ENCODE measurements at places on chromosomes 16 and 17. TPM values are rescaled to one million over a fixed set of nuclear protein-coding genes. Genes with fewer than 3 reads are reported as not detected.

DNA sequence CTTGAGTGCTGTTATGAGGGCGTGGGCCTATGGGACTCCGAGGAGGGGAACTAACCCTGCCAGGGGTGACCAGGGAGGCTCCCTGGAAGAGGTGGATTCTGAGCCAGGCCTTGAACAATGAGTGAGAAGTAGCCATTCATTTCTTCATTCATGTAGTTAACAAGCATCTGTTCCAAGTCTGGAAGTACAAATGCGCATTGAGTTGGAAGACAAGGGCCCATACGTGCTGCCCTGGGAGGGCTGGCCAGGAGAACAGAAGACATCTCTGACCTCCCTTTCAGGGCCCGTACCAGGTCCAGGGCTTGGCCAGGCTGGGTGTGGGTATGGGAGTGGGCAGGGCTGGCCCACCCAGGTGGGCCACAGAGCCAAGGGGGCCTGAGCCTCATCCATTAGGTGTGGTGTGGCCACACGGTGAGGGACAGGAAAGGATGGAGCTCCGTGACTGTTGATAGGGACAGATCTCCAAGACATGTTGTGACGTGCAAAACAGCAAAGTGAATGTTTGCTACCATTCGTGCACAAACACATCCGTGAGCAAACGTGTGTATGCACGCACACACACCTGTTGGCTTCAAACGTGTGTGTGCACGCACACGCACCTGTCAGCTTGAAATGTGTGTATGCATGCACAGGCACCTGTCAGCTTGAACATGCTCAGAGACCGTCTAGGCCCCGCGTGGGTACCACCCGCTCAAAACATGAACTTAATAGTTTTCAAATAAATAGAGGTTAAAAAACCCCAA lies 46.8 kb downstream of the ZDHHC7 start:
- no peak overlapping the region for H3K27ac ChIP-seq
- H3K27me3 ChIP-seq: no peaks in the 10 kb centered on the region
- no peak for DNase-seq
- no peaks in the 10 kb centered on the region for H3K36me3 ChIP-seq

- no peak for DNase-seq
- H3K4me3 ChIP-seq: no peak within 1 kb of the TSS
- no peak within 1 kb of the TSS for H3K27ac ChIP-seq
- H3K4me1 ChIP-seq: peaks cover 4% of the 10 kb centered on the region
Measured at GRCh38 chr16:75535901-75536300, at the start of gene CHST5. Gene CHST5 (minus strand): TSS chr16:75536108. CDS start chr16:75530384, 5,724 bp downstream.

DNA sequence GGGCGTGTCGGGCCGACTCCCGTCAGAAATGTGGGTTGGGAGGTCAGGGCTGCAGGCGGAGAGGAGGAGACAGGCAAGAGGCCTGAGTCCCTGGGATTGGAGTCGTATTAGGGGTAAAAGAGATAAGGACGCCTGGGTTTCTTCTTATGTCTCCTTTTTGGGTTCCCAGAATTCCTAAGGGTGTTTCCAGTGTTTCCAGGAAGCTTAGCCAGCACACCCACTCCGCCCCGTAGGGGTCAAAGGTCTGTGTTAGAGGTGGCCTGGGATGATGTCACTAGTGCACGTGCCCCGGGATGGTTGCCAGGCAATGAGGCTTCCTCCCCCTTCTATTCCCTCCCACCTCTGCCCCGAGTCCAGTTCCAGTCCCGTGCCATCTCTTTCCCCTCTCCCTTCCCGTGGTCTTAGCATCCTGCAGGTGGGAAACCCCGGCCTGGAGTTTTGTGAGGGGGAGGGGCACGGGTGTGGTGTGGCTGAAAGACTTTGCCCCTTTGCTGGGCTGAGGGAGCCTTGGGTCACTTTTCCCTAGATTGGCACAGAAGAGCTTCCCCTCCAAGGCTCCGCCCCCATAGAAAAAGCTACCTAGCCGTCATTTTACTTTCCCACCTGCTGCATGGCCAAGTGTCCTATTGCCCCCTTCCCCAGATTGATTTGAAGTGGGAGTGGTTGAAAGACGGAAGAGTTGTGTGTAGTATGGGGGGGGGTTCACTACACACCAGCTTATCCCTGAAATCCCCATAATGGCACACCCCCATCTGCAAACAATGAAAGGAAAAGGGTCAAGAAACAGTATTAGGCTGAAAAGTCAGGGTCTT lies 2.8 kb downstream of the KDM6B start:
- peak; percentile 92 for DNase-seq
- no peaks in the 10 kb centered on the region for H3K27me3 ChIP-seq
- no peaks in the 10 kb centered on the region for H3K36me3 ChIP-seq
- peaks cover 17% of the 10 kb centered on the region for H3K4me1 ChIP-seq
- peak overlapping the region; percentile 99 for H3K27ac ChIP-seq
- H3K4me3 ChIP-seq: peak overlapping the region; percentile 59

GRCh38 chr17:72421128-72422092 lies 300.6 kb downstream of the SOX9 start:
- no peaks in the 10 kb centered on the region for H3K36me3 ChIP-seq
- no peak overlapping the region for H3K27ac ChIP-seq

Gene KRT23
- total RNA-seq: not detected

Measured in heart left ventricle (tissue), 16 donors.